ENCODE measurements at places on chromosomes 2 and 18.

GRCh38 chr2:111041398-111042202 lies 79.1 kb upstream of the BCL2L11 start:
- H3K4me1 ChIP-seq, result no peaks in the 10 kb centered on the region
- no peaks in the 10 kb centered on the region for H3K36me3 ChIP-seq
- no peak overlapping the region for H3K4me3 ChIP-seq
- no peaks in the 10 kb centered on the region for H3K27me3 ChIP-seq
- no peak for DNase-seq

DNA sequence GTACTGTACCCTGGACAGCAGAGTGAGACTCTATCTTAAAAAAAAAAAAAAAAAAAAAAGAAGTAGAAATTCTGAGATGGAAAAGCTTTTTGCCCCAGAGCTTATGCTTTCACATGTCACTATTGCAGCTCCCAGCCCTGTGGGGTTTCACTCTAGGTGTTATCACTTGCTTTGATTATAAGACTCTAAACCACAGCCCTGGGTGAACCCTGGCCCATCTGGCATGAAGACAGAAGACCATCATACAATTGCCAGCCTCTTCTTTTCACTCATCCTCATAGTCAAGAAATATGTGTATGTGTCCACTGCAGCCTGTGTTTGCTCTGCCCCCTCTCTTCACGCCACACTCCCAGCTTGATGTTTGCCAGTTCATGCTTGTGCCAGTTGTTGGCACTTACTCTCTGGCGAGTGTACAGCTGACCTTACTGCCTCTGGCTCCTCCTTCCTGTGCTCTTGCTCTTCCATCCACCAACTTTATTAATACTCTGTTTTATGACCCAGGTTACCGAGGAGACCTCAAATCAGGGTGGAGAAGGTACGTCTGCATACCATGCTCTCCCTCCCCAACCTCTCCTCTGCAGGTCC lies 136.7 kb upstream of the NCK2 start:
- H3K4me3 ChIP-seq, result no peak overlapping the region
- no peaks in the 10 kb centered on the region for H3K4me1 ChIP-seq
- no peaks in the 10 kb centered on the region for H3K27me3 ChIP-seq
- no peaks in the 10 kb centered on the region for H3K36me3 ChIP-seq

- no peak overlapping the region for H3K4me3 ChIP-seq
- no peaks in the 10 kb centered on the region for H3K27me3 ChIP-seq
- H3K4me1 ChIP-seq, result no peaks in the 10 kb centered on the region
- DNase-seq, result no peak
Observed at GRCh38 chr2:230018153-230018552, 50.6 kb downstream of the SLC16A14 start.

GRCh38 chr18:42176599-42176998 lies 221.6 kb downstream of the PIK3C3 start:
- H3K36me3 ChIP-seq, result no peaks in the 10 kb centered on the region
- no peak for DNase-seq
- H3K27me3 ChIP-seq, result no peaks in the 10 kb centered on the region
- no peak overlapping the region for H3K4me3 ChIP-seq
- H3K4me1 ChIP-seq, result no peaks in the 10 kb centered on the region
- no peak overlapping the region for H3K27ac ChIP-seq

DNA sequence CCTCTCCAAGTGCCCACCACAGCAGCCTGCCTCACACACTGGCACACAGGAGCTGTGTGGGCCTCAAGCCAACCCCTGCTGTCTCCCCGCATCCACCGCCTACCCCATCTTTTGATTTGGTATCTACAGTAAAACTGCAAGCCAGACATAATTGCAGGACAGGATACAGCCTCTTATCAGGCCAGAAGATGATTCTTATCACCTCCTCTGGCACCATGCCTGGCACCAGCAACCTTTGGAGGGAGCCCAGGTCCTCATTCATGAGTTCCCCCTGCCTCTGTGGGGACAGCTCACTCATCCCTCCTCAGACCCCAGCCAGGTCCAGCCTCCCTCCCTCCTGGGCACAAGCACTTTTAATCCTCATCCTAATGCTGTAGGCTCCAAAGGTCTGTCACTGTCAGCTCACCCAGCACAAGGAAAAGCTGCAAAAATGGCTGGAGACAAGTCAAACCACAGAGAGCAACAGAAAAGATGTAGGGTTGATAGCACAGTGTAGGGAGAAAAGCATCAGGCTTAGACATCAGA lies 9.7 kb downstream of the RAB11FIP5 start:
- H3K27me3 ChIP-seq, result no peaks in the 10 kb centered on the region
- H3K27ac ChIP-seq, result no peak overlapping the region
- DNase-seq, result no peak
- H3K4me3 ChIP-seq, result no peak overlapping the region
